ENCODE measurements at places on chromosomes 6 and 20.

- no peak for DNase-seq
Observed at GRCh38 chr20:43746344-43747137, 19.7 kb upstream of the GTSF1L start.

GRCh38 chr6:26352315-26352714 is 12.7 kb upstream of the BTN3A2 start:
- no peak for DNase-seq

GRCh38 chr6:90049295-90049694 is 155.0 kb downstream of the GJA10 start:
- DNase-seq: no peak

DNA sequence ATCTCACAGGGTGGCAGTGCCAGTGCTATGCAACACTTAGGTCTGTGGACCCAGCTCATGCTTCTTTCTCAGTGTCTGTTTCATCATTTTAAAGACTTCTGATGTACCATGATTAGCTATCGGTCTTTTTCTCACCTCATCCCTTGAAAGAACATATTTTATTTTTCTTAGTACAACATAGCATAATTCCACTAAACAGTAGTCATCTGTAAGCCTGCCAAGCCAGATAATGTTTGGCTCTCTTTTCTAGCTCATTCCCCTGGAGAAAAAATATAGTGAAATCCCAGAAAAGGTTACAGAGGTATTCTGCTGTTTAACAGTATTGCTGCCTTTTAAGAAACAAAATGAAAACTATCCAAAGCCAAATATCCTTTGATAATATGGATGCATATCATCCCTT is 177.0 kb upstream of the MMS22L start:
- no peak for DNase-seq

- no peak for DNase-seq
Observed at GRCh38 chr20:39651645-39652325, 689.6 kb downstream of the DHX35 start.

DNA sequence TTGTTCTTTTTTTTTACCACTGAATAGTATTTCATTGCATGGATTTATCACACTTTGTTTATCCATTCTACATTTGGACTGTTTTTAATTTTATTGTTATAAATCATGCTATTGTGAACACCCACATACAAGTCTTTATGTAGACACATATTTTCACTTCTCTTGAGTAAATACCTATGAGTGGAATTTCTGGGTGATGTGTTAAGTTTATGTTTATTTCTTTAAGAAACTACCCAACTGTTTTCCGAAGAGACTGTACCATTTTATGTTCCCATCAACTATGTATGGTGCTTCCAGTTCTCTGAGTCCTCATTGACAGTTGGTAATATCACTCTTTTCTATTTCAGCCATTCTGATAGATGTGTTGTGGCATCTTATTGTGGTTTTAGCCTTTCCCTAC is 54.0 kb downstream of the RIN2 start:
- no peak for DNase-seq

- no peak for DNase-seq
Observed at GRCh38 chr6:15513801-15514711, 148.8 kb downstream of the DTNBP1 start.

DNA sequence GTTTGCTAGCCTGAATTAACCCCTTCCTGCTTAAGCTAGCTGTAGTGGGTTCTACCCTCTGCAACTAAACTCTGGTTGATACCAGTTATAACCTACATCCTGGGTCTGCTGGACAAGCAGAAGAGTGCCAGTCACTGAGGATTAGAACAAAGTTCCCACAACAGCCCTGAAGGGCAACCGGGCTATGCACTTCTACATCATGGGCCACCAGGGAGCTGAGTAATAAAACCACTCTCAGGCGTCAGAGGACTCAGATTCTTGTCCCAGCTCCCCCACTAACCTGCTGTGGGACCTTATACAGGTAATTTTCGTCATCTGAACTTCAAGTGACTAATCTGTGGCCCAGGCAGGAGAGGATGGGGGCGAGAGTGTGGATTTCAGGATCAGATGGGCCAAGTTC is 56.8 kb downstream of the EYA2 start:
- no peak for DNase-seq

DNA sequence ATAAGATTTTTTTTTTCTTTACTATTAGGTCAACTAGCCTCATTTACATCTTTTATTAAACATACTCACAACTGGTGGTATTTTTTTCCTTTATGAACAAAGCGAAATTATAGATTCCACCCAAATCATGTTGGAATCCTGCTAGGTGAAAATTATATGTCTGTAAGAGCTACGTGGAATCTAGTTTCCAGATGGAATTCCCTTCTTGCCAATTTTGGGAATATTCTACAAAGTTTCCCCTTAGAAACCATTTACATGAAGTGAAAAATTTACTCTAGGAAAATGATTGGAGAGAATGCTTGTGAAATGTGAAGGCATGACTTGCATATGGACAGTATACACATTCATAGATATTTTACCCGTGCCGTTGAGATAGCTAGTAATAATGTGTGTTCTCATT is 1111.3 kb downstream of the KIF16B start:
- DNase-seq: no peak
